Muscle of back (tissue), 13 donors: ENCODE measurements at places on chromosomes 2 and 18. TPM values are rescaled to one million over a fixed set of nuclear protein-coding genes. Genes with fewer than 3 reads are reported as not detected.
A peak's percentile ranks its signal among the peaks of the same experiment; 100 is the strongest.

The SCYGR8 gene
- polyA plus RNA-seq, result not detected

GRCh38 chr2:32838949-32839348, 107.8 kb upstream of the LTBP1 start:
- DNase-seq, result no peak

DNA sequence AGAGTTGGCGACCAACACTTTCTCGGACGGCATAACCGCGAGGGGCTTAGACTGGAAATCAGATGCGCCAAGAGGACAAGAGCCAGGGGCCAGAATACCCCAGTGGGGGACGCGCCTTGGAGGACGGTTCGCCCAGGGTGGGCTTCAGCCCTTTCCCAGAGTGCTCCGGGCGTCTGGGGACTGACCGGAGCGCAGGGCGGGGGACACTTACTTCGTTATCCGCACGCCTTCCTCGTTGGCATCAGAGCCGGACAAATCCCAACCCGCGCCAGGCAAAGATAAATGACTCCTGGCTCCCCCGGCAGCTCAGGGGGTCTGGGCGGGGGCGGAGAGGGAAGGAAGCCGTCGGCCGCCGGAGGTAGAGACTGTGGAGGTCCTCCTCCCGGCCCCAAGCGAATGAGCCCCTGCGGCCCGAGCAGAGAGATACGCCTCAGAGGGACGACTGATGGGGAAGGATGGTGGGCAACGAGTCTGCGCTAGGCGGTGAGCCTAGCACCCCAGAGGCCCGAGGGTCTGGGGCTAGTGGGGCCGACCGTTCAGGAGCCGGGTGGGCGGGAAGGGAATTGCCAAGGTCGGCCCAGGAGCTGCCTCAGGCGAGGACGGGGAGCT, 4.7 kb upstream of the SATB2 start:
- DNase-seq, result no peak

- DNase-seq, result no peak
Observed at GRCh38 chr2:222819722-222820333, 41.0 kb upstream of the ACSL3 start.

DNA sequence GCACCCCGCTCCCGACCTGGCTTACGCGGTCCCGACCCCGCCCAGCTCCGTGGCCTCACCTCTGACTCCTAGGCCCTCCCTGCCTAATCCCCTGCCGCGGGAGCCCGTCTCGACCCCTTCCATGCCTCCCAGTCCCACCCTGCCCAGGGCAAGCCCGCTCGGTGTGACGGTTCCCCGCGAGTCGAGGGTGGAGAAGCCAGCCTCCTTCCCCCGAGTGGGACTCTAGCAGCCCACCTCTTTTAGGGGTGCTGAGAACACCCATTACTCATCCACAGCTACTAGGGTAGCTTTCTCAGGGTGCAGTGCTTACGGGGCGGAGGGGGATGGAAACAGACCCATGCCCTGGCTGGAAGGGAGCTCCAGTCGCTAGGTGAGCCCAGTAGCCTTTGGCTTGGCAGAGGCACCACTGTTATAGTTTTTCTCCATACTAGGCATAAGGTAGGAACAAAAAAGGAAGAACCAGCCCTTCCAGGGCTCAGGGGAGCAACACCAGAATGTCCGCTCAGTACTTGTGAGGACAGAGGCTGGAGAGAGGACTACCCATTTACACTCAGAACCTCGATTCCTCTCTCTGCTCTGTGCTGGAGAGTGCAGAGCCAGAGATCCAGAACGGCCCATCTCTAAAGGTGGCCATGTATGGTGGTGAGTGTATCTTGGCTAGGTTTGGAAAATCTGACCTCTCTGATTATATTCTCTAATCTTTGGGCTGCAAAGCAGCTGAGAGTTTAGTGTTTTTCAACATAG, 606 bp downstream of the AGBL5 start:
- no peak for DNase-seq

GRCh38 chr2:239315308-239315707, 85.5 kb downstream of the HDAC4 start:
- no peak for DNase-seq

The MROH2A gene
- polyA plus RNA-seq, result not detected

The SPR gene
- polyA plus RNA-seq, result 3.9 TPM

GRCh38 chr2:197189426-197190099, 121.0 kb downstream of the ANKRD44 start:
- DNase-seq, result no peak

DNA sequence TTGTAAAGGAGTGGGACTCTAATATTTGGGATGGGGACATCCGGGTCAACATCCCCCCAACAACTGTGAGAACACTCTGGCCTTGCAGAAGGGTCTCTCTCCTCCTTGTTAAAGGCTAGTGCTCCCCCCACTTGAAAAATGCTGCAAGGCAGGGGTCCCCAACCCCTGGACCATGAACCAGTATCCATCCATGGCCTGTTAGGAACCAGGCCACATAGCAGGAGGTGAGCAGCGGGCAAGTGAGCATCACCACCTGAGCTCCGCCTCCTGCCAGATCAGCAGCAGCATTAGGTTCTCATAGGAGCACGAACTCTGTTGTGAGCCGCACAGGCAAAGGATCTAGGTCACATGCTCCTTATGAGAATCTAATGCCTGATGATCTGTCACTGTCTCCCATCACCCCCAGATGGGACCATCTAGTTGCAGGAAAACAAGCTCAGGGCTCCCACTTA, 243.9 kb upstream of the ID2 start:
- DNase-seq, result no peak

- DNase-seq, result no peak
Observed at GRCh38 chr2:119245076-119245840, 21.6 kb downstream of the STEAP3 start.

The KYNU gene
- polyA plus RNA-seq, result 0.88 TPM

DNA sequence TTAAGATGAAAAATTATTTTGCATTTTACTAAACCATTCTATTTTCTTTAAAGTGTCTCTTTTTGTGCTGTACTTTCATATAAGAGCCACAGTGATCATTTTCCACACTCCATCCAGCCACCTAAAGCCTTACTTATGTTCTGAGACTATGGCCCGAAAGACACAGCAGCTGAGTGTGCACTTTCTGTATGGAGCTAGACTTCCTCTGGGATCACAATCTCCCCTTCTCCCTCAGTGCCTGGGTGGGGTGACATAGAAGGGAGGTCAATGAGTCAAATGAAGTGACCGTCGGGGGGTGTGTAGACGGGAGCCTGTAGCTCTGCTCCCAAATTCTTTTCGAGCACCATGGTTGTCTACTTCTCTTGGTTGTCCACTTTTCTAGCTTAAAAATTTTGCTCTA, 97.8 kb upstream of the ARL4C start:
- DNase-seq, result no peak

DNA sequence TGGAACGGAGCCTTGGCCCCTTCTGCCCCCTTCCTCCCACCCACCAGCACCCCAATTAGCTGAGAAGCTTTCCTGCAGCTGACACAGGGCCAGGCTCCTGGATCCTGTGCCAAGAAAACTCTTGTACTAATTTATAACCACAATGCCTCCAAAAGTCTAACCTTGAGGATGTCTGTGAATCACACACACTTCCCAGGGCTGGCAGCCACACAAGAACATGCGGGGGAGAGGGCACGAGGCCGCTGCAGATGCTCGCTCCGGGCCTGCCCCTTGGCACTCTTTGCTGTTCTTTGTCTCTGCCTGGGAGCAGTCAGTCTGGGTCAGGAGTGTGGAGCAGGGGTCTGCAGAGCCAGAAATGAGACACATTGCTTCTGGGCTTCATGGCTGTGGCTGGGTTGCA, 62.7 kb upstream of the KIF5C start:
- no peak for DNase-seq

- no peak for DNase-seq
Observed at GRCh38 chr2:124209441-124209840, 184.4 kb downstream of the CNTNAP5 start.

DNA sequence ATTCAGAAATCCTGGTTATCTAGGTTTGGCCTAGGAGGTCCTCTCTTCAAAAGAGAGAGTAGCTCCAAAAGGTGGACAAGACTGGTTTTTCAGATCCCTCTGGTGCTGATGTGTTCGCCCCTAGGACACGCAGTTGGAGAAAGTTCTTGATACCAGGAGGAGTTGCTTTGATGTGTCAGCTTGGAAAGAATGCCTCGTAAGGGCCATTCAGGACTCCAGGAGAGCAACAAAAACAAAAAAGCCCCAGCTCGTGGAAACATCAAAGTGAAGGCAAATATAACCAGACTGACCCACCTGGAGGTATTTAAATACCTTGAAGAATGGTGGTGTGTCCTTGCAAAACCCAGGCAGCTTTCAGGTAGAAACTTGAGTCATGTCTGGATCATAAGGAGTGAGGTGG, 12.5 kb upstream of the LBH start:
- DNase-seq, result no peak

GRCh38 chr2:136065907-136066306, 52.0 kb downstream of the CXCR4 start:
- DNase-seq, result no peak

DNA sequence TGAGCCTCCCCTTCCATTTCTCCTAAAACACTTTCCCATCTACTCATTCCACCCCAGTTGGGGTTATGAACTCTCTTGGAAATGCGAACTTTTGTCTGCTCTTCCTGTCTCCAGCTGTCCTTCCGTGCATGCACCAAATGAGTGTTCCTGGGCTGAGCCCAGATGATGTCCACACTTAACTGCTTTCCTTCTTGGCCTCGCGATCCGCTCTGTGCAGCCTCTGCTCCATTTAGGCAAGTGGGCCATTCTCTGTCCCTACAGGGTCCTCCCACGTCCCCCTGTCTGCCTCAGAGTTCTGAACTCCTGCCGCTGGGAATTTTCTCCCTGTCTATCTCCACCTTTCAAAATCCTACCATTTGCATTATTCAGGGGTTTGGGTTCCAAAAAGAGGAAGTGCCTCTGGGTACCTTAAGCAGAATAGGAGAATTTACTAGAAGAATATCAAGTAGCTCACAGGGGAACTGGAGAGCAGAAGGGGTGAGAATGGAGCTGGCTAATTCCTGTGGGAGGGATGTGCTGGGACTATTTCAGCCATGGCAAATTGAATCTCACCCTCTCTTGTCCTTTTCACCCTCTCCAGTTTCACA, 4.7 kb upstream of the NCK2 start:
- no peak for DNase-seq

The TSGA10 gene
- 2.2 TPM for polyA plus RNA-seq

The RALBP1 gene
- polyA plus RNA-seq, result 48.0 TPM

The MYO3B gene
- polyA plus RNA-seq, result 1.1 TPM

GRCh38 chr2:113376913-113377445, 60.5 kb upstream of the ZNG1B start:
- DNase-seq, result no peak

- no peak for DNase-seq
Observed at GRCh38 chr18:35178260-35178659, 62.6 kb upstream of the ZNF397 start.

The TIGD1 gene
- 7.8 TPM for polyA plus RNA-seq

The GPR35 gene
- polyA plus RNA-seq, result 1.5 TPM

GRCh38 chr2:163259489-163259888, 420.9 kb upstream of the KCNH7 start:
- DNase-seq, result no peak

The MAP3K19 gene
- polyA plus RNA-seq, result 0.11 TPM

GRCh38 chr2:171754254-171754939, 67.1 kb downstream of the DYNC1I2 start:
- DNase-seq, result no peak

The CPLX4 gene
- not detected for polyA plus RNA-seq

DNA sequence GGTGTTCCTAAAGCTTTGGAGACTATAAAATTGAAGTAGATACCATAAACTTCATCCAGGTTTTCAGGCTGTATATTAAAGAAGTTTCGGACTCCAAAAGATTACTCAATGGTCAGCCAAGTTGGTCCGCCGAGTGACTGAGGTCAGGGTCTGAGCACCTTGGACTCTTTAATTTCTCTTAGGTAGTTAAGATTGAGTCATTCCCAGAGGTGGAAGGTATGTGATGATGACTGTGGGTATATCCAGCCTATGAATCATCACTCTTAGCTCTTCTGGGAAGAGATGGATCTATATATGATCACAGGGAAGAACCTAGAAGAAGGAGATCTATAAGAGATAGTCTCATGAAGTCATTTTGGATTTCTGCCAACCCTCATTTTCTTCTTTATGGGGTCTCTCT, 3.3 kb downstream of the ITGA6 start:
- no peak for DNase-seq

- no peak for DNase-seq
Observed at GRCh38 chr18:3525870-3526420, 76.0 kb downstream of the TGIF1 start.

The ITGB6 gene
- 41.7 TPM for polyA plus RNA-seq

GRCh38 chr2:26011990-26012856, 21.7 kb upstream of the RAB10 start:
- DNase-seq, result no peak

- peak; percentile 36 for DNase-seq
Observed at GRCh38 chr18:51051105-51051712, 21.2 kb downstream of the SMAD4 start.

The MITD1 gene
- polyA plus RNA-seq, result 22.8 TPM

GRCh38 chr2:99488539-99489062, 1.2 kb downstream of the REV1 start:
- DNase-seq, result peak; percentile 25

DNA sequence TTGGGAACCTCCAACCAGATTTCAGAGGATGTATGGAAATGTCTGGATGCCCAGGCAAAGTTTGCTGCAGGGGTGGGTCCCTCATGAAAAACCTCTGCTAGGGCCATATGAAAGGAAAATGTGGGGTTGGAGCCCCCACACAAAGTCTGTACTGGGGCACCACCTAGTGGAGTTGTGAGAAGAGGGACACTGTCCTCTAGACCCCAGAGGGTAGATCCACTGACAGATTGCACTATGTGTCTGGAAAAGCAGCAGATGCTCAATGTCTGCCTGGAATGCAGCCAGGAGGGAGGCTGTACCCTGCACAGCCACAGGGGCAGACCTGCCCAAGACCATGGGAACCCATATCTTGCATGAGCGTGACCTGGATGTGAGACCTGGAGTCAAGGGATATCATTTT, 573.7 kb upstream of the NXPH2 start:
- no peak for DNase-seq

- no peak for DNase-seq
Observed at GRCh38 chr2:142745691-142746090, 131.8 kb upstream of the KYNU start.

The DSC3 gene
- 1.3 TPM for polyA plus RNA-seq

DNA sequence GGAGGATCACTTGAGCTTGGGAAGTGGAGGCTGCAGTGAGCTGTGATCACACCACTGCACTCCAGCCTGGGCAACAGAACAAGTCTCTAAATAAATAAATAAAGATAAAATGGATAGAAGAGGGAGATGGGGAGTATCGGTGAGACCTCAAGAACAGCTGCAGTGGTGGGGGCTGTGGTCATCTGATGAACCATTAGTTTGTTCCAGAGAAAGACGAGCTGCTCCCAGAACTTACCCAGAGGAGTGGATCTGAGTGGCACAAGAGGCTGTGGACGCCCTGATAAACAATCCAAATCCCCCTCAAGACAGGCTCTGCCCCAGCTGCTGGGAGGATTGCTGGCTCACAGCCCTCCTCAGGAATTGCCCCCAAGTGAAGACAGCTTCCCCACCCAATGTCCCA, 26.7 kb downstream of the TMEM127 start:
- DNase-seq, result no peak
